ENCODE measurements at places on chromosomes 3 and 15.

- no peak for DNase-seq
These were observed 68.0 kb upstream of the ARL8B start for GRCh38 chr3:5054098-5054497.

- DNase-seq: no peak
These were observed 17.6 kb downstream of the RLBP1 start for GRCh38 chr15:89203705-89204273.

DNA sequence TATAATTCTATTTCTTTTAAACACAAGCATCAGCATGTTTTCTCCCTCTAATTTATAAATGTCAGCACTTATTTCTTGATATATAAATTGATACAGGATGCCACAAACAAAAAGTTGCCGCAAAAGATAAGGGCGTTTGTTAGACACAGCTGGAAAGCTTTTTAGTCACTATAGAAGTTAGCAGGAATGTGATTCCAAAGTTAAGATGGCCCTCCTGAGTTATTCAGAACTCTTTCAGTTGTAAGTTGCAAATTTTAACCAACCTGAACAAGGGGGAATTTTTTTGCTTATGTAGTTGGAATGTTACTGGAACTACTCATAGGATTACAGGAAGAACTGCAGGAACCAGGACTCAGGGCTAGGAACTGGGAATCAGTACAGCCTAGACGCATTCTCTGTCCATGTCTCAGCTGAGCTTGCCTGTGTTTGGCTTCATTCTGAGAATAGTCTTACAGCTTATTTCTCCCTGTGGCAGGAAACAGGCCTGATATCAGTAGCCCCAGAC is 166.3 kb downstream of the VGLL4 start:
- no peak for DNase-seq

DNA sequence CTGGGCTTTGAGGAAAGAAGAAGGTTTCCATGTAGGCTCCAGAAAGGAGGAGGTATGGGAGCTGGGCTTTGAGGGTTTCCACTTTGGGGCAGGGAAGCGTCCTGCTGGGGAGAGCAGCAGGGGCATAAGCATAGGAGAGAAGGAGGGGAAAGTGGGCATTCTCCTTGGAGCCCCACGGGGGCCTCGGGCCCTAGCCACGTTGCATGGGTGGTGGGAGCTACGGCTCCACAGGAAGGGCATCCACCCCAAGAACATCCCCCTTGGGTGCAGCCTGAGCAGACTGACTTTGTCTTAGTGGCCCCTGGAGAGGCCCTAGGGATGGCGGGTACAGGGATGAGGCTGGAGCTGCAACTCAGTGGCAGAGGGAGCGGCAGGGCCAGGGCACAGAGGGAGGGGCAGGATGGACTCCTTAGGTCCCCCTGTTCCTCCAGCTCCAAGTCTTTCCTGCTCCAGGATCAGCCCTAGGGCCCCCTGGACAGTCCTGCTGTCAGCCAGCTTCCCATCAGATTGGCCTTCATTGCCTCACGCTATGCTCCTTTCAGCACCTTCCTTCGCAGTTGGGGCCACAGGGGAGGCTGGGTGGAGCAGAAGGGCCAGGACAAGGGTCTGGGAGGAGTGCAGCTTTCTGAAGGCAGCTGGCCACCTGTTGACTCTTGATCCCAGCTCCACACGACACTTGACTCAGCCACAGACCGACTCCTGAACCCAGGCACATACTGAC is 22.9 kb downstream of the PRR20G start:
- DNase-seq: no peak

DNA sequence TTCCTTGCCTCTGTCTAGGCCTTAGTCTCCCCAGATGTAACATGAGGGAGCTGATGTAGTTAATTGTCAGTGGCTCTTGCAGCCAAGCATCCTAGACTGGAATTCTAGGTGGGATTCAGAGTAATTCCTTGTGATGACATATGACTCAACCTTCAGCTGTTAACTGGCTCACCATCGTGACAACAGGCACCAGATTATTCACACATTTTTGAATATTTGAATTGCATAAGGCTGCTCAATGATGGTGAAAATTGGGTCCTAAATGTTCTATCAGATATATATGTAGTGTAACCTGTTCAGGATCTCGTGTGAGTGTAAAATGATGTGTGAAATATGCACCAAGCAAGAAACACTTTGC is 405.1 kb downstream of the LPP start:
- no peak for DNase-seq

- no peak for DNase-seq
These were observed 37.2 kb downstream of the IL20RB start for GRCh38 chr3:136994772-136995516.

- no peak for DNase-seq
These were observed 2.1 kb downstream of the RIOX2 start for GRCh38 chr3:97970156-97970555.

DNA sequence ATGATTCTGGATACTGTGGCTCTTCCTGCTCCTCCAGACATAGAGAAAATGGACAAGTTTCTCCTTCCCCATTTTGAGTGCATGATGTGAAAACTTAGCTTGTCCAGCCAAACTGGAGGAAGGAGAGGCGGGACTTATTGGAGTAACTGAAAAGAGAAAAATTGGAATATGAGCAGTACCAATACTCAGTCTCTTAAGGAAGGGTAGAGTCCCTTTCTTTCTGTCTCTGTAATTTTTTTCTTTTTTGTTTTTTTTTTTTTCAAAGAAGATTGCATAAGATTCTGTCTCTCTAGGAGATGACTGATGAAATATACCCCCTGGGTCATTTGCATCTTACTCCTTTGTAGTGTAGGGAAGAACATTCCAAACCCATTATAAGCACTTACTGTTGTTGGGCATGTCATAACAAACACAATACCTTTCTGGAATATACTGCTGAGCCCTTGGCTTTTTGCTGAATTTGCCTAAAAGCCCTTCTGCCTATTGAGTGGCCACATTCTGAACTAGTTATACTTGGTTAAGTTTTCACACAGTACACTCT is 498.1 kb upstream of the TPRG1 start:
- DNase-seq: no peak

DNA sequence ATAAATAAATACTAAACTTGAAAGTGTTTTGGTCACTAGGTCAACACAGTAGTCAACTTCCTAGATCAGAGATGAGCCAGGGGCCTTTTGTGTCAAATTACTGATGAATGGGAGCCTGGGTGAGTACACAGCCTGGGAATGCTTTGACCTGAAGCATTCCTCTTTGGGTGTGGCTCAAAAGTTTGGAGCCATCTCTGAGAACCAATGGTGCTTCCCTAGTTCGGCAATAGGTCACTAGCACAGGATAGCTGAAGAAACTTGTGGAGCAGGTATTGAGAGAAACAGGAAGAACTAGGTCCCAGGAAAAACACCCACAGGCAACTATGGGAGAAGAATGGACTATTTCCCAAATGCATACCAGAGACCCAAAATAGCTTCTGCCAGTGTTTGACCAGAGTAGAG is 56.6 kb upstream of the PLXND1 start:
- DNase-seq: peak; percentile 19

- no peak for DNase-seq
These were observed 112.1 kb upstream of the MB21D2 start for GRCh38 chr3:193029800-193030199.

DNA sequence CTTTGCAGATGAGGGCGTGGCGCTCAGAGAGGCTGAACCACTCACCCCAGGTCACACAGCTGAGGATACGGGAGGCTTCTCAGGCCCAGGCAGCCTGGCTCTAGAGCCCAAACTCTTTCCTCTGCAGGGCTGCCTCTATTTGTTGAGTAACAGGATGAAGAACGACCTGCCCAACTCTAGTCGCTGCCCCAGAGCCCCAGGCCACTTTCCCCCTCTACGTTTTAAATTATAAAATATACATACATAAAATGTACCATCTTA is 19.2 kb upstream of the ZXDC start:
- DNase-seq: no peak

DNA sequence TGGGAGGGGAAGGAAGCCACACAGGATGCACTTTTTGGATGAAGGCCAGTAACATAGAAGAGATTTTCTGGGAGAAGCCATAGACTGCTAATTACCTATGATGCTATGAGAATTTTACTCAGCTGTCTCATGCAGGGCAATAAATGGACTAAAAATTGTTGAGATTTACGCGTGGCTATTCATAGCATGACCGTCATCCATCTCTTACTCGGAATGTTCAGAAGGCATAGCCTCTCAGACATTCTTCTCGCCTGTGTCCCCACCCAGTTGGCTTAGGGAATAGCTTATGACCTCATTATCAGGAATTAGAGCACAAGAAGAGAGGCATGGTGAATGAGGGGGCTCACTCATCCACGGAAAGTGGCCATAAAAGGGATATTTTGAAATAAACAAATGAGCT is 107.9 kb upstream of the ATP10A start:
- DNase-seq: no peak

GRCh38 chr3:18245721-18246120 is 179.4 kb downstream of the SATB1 start:
- no peak for DNase-seq

GRCh38 chr3:122322095-122323075 is 2.7 kb upstream of the CSTA start:
- DNase-seq: no peak

DNA sequence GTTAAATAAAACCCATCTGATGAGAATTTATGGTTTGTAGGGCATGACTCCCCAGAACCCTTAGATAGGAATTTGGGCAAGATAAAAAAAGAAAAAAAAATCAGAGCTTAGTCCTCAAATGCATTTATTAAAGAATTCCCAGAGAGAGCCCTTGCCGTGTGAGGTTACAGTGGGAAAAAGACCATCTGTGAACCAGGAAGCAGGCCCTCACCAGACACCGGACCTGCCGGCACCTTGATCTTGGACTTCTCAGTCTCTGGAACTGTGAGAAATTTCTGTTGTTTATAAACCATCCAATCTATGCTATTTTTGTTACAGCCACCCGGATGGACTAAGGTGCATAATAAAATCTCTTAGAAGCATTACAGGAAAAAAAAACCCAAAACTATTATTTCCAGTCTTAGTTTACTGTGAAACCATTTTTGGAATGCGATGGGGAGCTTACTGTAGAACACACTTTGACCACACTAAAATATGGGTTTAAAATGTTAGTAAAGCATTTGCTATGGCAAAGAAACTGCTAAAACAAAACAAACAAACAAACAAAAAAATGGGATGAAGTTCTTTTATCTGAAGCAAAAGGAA is 72.2 kb downstream of the LEKR1 start:
- DNase-seq: no peak

GRCh38 chr3:163939926-163940325 is 1138.4 kb downstream of the SI start:
- DNase-seq: no peak

- no peak for DNase-seq
These were observed 4.9 kb downstream of the HIGD1A start for GRCh38 chr3:42799376-42799775.

- DNase-seq: no peak
These were observed 60.3 kb downstream of the CTNNB1 start for GRCh38 chr3:41259449-41260062.

DNA sequence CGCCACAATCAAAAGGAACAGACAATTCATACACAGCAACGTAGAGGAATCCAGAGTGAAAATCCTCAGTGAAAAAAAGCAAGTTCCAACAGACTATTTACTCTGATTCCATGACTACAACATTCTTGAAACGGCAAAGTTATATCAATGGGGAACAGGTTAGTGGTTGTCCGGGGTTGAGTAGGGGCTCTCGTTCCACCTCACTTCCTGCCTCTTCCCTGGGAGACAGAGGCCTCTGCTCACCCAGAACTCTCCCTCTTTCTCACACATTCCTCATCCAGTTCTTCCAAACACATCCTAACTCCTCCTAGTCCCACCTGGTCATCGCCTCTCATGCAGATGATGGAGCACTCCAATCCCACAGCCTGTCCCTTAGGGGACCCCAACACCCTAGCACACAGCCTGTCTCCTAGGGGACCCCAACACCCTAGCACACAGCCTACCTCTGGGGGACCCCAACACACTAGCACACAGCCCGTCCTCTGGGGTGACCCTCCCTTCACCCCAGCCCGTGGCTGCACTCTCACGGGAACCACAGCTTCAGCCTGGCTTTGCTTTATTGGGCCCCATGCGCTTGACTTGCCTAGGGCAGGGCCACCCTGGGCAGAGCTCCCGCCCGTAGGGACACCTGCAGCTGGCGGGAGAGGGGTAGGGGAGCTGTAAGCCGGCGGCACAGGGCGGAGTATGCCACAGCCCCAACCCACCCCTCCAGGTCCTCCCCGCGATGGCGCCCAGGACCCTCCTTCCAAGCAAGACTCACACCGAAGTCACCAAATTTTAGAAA is 5.2 kb downstream of the OCA2 start:
- DNase-seq: no peak

DNA sequence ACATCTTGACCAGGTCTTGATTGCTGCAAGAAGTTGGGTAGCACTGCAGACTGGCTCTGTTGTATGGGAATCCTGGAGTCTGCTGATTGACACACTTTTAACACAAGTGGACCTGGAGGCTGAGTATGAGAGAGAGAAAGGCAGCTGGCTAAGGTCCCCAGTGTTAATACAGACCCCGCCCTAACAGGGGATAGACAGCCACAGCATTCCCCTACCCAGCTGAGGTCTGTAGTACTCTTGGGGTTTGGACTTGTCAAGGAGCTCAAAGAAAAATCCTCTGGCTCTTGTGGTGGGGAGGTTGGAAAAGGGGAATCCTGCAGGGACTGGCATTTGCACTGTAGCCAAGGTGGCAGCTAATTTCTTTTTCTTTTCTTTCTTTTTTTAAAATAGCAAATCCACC is 192.7 kb downstream of the ZNF621 start:
- no peak for DNase-seq

DNA sequence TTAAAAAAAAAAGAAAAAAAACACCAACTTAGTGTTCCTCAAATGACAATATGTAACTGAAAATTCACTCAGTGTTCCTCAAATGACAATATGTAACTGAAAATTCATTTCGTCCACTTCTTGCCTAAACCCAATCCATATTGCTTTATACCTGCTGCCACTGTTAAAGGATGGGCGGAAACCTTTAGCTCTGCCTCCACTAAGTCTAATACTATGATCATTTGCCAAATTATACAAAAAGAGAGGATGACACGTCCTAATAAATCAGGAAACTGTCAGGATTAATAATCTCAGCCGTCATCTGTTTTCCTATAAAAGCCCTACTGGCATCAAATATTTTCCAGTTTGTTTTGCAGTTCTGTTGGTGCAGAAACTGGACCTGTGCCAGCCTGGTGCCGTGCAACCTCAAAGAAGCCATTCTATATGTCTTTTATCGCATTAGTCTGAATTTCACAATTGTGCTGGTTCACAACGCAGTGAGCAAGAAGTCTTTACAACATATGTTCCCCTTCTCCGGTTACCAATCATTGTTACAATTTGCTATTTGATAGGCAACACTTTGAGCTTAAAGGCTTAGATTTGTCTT is 160.4 kb upstream of the KCNH8 start:
- DNase-seq: no peak

Data from renal pelvis (tissue), 12 donors.